ACHN (cell line): ENCODE measurements at places on chromosomes 4 and X.

GRCh38 chr4:52748432-52748831 lies 2.8 kb downstream of the ERVMER34-1 start:
- DNase-seq: no peak

GRCh38 chr4:105145156-105145902 lies 1.3 kb upstream of the TET2 start:
- no peak for DNase-seq

- no peak for DNase-seq
Measured at GRCh38 chr4:101019941-101020401, 327.4 kb downstream of the PPP3CA start.

DNA sequence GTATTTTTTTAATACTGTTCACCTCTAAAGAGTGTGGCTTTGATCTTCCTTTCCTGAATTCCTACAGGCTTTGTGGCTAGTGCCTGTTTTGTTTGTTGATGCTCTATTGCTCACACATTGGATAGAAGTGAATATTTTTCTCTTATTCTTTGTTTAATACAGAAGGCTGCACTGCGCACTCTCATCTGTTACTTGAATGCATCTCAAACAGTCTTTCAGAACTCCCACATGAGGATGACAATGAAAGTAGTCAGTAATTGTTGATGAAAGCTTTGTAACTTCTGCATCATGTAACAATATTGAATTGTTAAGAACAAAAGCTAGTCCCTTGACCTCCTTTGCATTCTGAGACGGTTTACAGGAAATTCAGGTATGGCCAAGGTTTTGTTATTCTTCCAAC lies 29.1 kb upstream of the GALNT7 start:
- no peak for DNase-seq

DNA sequence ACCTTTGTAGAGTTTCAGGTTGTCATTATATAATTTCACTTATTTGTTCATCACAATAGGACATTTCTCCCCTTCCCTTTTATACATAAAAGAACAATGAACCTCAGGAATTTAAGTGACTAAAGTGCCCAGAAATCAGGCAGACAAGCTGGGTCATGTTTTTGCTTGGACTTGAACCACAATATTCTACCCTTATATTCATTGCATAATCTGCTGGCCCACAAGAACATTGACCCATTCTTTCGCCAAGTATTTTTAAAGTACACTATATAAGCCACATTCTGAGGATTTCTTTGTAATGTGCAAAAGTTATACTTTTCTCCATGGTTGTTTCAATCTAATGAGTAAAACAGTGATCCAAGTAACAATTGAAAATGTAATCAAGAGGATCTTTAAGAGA lies 637.5 kb upstream of the SLIT2 start:
- DNase-seq: no peak

GRCh38 chr4:18568600-18568999 lies 547.0 kb upstream of the LCORL start:
- DNase-seq: peak; percentile 3

- no peak for DNase-seq
Measured at GRCh38 chr4:113972781-113973180, 6.7 kb downstream of the ARSJ start.

- DNase-seq: no peak
Measured at GRCh38 chrX:47172549-47172948, 21.1 kb upstream of the UBA1 start.
